ENCODE measurements at places on chromosomes 6 and 20.

DNA sequence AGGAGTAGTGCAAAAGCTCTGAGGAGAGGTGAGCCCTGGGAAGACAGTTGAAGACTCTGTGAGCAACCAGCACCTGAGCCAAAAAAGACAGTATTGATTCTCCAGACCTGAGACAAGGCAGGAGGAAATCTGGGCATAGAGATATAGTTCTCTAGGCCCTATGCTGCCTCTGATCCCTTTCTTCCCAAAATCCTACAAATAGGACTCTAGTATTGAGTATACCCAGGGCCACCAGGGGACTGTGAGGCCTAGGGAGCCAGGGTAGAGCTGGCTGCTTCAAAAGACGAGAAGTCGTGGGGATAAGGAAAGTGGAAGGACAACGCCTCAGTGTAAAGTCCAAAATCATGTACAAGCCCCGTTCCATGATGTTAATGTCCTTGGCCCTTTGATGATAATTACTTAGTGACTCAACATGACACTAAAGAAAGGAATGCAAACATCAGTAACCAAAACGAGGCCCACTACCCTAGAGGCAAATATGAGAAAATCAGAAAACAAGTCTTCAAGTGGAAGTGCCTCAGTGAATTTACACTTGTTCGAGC, 197.3 kb upstream of the PROKR2 start:
- no peak for DNase-seq

GRCh38 chr20:54014293-54014926, 56.0 kb downstream of the BCAS1 start:
- DNase-seq: no peak

GRCh38 chr20:64025826-64026412, 10.1 kb upstream of the C20orf204 start:
- no peak for DNase-seq

DNA sequence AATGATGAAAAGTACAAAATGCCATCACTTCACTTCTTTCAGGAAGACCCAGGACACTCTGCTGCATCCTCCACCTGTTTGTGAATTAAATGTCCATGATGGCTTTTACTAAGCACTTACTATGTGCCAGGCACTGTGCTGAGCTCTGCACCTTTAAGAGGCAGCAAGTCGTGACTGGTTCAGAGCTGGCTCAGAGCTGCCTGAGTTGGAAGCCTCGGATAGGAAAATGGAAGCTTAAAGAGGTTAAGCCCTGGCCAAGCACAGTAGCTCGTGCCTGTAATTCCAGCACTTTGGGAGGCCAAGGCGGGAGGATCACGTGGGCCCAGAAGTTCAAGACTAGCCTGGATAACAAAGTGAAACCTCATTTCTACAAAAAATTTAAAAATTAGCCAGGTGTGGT, 95.6 kb downstream of the SNX5 start:
- no peak for DNase-seq

DNA sequence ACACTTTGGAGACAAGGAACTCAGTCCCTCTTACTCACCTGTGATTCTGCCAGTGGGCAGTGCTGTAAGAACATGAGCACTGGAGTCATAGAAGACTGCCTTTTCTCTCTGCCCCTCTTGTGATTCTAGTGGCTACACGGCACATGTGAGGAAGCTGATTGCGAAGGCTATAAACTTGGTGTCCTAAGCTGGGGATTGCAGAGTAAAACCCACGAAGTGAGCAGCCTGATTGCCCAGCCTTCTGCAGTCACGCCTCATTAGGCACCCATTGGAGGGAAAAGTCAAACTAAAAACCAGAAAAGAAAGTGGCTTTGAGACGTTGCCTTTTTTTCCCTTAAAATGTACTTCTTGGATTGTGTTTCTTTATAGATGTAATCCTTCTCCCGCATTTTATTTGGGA, 748.4 kb upstream of the CHD6 start:
- DNase-seq: no peak

GRCh38 chr6:36124881-36125280, 5.4 kb upstream of the MAPK13 start:
- no peak for DNase-seq

DNA sequence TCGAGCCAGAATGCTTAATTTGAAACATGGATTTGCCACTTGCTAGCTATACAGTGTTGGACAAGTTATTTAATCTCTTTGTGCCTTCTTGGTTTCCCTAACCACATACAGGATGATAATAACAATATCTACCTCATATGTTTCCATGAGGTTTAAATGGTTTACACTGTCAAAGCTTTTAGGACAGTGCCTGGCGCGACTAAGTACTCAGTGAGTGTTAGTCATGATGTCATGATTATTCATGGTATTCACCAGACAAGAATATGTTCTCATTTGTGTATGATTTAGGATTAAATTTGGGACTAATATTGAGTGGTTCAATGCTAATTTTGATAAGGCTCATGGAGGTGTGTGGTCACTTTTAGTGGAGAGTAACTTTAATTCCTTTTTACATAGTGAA, 167.4 kb downstream of the EYA4 start:
- DNase-seq: no peak

DNA sequence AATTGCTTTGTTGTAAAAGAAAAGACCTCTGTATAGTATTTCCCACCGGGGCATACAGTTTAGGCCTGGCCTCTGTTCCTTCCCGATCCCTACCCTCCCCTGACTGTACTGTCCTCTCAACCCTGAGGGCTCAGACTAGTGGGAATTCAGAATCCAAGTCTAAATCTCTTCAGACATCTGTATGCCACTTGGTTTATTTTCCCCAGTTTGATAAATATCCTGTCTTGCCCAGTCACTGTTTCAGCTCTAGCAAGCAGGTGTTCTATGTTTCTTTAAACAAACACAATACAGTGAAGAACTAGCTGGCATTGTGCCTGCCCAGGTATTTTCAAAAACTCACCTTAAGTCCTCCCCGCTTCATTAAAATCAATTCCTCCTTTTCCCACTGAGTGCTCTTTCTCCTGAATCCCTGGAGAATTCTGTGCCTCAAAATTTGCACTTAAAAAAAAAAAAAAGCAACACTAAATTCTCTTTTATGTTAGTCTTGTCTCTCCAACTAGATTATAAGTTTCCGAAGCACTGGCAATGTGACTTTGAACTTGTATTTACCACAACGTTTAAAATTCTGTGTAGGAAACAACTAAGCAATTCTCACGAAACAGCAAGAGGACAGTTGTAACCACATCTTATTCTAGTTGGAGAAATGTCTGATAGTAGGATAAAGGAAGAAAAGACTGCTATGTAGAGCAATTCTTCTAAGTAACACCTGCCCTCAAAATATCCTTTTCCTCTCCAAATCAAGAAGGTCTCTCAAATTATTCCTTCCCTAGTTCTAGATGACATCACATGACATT, 112.0 kb upstream of the CARMIL1 start:
- DNase-seq: no peak

DNA sequence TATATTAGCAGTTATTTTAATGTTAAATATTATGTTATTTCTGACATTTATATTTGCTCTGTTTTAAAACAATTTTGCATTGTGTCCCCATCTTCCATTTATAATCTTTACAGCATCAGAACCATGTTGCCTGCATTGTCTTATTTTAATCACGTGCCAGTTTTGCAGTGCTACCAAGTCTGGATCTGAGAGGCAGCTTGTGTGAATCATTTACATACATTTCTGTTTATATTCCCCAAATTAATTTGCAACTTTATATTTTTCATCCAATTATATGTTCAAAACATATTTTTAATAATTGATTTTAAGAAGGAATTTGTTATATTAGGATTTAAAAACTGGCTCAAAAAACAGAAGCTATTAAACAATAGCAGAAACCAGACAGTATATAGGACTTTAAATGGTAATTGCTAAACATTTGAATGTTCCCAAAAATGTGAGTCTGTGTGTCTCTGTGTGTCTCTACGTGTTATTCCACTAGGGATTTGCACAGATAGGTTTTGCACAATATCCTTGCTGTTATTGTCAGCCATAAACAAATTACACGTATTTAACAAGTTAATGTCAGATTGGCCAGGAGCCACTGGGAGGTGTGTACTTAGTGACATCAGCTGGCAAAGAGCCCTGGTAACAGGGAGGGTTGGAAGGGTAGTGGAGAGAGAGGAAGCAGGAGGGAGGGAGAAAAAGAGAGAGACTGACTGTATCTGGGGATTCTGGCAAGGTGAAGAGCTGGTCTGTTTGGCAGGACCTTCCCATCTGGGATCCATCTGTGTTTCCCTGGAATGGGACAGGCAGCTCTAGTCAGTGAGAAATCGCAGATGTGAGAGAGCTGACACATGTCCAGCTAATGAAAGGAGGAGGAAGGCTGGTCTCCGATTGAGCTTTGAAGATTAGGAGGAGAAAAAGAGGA, 72.1 kb downstream of the CBFA2T2 start:
- no peak for DNase-seq

DNA sequence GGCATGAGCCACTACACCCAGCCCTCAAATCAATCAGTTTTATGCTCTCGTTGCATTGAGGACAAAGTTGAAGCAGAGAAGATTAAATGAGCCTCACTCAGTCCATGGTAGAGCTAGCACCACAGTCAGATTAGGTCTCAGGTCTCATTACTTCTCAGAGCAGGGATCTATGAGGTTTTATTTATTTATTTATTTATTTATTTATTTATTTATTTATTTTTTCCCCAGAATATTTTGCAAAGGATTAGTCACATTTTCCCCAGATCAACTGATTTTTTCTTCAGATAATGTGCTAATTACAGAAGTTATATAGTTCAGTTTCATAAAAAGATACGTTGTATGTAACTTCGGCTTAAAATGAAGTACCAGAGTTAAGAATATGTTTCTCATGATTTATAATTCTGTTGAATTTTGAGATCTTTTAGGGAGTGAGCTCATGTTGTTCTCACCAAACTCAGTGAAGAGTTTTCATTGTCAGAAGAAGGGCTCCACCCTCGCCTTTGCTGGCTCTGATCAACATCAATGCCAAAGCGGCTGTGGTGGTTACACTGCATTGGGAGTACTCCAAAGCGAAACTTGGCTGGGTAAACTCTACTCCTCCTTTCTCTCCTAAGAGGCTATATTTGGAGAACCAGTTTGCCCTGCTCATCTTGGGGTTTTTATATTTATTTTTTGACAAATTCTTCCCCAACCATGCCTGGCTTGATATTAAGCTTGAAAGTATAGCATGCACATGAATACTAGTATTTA, 12.9 kb upstream of the ID4 start:
- DNase-seq: no peak

DNA sequence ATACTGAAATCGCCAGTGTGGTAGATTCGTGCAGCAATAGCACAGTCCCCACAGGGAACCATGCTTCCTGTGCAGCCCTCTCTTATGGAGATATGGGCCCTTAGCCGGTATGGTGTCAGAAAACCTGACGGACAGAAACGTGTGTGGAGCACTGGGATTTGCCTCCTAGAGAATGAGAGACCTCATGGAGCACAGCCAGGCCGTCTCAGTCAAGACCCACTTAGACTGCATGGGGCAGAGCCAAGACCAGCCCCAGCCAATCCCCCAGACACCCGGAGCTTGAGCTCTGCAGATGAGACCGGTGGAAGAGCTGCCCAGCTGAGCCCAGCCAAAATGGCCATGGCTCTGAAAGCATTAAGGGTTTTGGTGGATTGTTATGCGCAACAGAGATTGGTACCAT, 163.7 kb downstream of the DLL1 start:
- DNase-seq: no peak

GRCh38 chr20:60224914-60225313, 266.7 kb downstream of the CDH26 start:
- no peak for DNase-seq

- DNase-seq: no peak
These were observed 4.3 kb upstream of the ARG1 start for GRCh38 chr6:131568726-131569125.

DNA sequence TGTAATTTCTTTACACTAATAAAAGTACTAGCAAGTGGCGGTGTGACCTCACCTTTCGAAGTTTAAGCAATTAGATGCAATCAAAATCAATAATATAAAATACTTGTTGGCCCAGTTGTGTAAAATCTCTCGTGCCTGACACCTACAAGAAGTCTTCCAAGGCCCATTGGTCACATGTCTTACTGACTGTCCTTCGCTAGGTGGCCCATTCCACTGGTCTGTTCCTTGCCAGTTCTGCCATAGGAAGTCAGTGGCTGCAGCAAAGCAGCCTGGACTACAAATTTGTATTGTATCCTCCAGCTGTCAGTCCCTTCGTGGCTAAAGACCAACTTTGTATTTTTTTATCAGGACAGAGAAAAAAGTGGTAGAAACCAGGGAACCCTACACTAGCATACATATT, 61.8 kb downstream of the CYB5R4 start:
- DNase-seq: no peak

- DNase-seq: no peak
These were observed 161.5 kb upstream of the HEY2 start for GRCh38 chr6:125587666-125588632.

GRCh38 chr6:29035951-29036350, 9.0 kb downstream of the OR2W1 start:
- no peak for DNase-seq

DNA sequence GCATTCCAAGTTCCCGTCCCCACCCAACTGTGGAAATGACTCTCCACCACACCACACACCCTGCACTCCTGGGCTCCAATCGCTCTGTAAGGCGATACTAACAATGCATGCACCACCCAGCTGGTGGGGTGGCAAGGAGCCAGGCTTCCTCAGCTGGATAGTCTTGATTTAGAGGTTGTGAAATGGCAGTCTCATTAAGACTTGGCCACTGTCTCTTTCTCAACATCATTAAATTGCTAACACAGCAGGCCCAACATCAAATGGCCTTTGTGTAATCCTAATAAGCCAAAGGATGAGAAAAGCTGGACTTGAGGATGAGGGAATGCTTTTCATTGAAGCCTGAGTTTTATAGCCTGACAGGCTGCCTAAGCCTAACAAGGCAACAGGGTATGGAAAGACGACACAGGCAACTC, 223.7 kb downstream of the GMDS start:
- no peak for DNase-seq

GRCh38 chr6:167236239-167236571, 54.9 kb upstream of the UNC93A start:
- DNase-seq: no peak

- no peak for DNase-seq
These were observed 144.2 kb downstream of the TBC1D32 start for GRCh38 chr6:121190122-121190521.

GRCh38 chr6:127880429-127880828, 20.4 kb downstream of the THEMIS start:
- DNase-seq: no peak

GRCh38 chr6:11282245-11282644, 49.8 kb upstream of the NEDD9 start:
- no peak for DNase-seq

GRCh38 chr6:146498309-146498708, 45.3 kb upstream of the RAB32 start:
- DNase-seq: no peak

GRCh38 chr20:61186771-61187472, 65.1 kb upstream of the CDH4 start:
- DNase-seq: no peak
